Neural crest cell (in vitro differentiated cells): ENCODE measurements at places on chromosomes 2 and 18. TPM values are rescaled to one million over a fixed set of nuclear protein-coding genes. Genes with fewer than 3 reads are reported as not detected.

DNA sequence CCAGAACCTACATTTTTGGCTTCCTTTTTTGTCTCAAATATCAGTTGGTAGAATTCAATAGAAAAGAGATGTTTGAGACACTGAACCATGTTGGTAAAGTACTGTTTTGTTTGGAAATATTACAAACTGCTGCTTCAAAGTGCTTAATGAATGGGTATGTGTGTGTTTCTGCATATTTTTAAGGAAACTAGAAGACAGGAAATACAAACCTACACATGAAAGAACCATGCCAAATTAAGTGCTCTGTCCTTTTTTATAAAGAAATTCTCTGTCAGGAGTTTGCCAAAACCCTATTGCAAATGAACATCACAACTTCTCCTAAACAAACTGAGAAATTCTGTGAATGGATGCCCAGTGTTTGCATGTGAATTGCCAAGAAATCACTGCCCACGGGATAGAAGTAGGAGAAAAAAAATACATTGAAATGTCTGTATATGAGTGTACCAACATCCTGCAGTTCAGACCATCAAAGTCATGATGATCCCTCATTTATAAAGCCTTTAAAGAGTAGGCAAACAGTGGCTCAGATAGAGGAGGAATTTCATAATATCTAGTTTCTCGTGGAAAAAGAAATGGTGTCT lies 69.6 kb upstream of the RND3 start:
- no peak overlapping the region for H3K4me3 ChIP-seq
- DNase-seq: no peak

- DNase-seq: no peak
- H3K4me1 ChIP-seq: peaks cover 27% of the 10 kb centered on the region
- H3K4me3 ChIP-seq: peak overlapping the region; percentile 96
- H3K27me3 ChIP-seq: peaks cover 27% of the 10 kb centered on the region
- H3K36me3 ChIP-seq: no peaks in the 10 kb centered on the region
Observed at GRCh38 chr2:71067567-71068217, 756 bp upstream of the NAGK start.

KCNG2 gene
- not detected in 2 replicates for total RNA-seq

SLC35F5 gene
- total RNA-seq: 28.1 and 30.6 TPM in 2 replicates

CRYGC gene
- not detected in 2 replicates for total RNA-seq
